ENCODE measurements at places on chromosomes 6 and 20. TPM values are rescaled to one million over a fixed set of nuclear protein-coding genes. Genes with fewer than 3 reads are reported as not detected.

- no peak for DNase-seq
Observed at GRCh38 chr6:160789263-160790027, 87.4 kb downstream of the PLG start.

DNA sequence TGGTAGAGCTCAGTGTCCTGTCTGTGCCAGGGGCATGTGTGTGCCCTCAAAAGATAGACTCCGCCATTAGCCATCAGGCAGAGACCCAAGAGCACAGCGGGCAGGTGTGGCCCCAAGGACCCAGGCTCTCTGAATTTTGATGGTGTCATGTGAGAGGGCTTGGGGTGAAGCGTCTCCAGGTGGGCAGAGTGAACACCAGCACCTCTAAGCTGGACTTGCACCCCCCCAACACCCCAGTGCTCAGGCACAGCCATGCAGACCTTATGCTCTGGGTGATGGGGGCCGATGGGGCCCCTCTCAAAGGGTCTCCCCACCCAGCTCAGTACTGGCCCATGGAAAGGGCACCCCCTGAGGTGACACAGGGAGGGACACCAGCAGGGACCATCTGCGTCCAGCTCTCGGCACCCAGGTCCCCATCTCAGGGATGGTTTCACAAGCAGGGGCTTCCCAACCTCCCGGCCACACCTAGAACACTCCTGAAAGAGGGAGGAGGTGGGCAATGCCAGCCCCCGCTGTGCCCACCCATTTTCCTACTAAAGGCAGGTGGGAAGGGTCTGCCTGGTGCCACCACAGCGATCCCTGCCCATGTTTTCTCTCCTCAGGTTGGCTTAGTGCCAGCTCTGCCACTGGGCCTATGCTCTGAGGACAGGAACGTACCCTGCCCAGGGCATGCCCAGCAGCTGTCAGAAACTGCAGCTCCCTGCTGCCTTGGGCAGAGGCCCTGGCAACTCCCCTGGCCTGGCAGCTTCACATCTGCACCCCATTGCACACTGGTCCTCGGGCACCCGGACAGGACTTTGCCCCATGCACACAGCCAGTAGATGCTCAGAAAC lies 3.5 kb downstream of the CST7 start:
- no peak for DNase-seq

DNA sequence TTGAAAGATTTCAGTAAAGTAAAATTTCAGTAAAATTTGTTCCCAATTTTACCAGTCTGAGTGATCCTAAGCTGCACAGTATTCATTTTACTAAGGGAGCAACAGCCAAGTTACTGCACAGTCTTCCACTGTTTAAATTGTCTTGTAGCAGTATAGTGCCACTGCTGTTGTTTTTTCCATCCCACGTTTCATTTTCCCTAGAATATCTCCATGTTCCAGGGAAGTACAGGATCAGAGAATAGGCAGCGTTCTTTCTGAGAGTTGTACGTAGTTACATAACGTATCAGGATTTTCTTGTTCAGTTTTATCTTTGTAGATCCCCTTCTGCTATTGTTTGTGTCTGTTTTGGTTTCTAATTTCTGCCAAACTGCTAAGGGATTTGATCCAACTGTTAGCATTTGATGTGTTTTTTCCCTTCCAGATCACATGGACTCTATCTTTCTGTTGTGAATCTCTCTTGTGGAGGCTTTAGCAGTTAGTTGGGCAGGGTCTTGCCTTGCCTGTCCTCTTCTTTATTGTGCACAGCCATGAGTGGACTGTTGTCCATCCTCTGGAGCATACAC lies 38.4 kb downstream of the BCKDHB start:
- DNase-seq = no peak

DNA sequence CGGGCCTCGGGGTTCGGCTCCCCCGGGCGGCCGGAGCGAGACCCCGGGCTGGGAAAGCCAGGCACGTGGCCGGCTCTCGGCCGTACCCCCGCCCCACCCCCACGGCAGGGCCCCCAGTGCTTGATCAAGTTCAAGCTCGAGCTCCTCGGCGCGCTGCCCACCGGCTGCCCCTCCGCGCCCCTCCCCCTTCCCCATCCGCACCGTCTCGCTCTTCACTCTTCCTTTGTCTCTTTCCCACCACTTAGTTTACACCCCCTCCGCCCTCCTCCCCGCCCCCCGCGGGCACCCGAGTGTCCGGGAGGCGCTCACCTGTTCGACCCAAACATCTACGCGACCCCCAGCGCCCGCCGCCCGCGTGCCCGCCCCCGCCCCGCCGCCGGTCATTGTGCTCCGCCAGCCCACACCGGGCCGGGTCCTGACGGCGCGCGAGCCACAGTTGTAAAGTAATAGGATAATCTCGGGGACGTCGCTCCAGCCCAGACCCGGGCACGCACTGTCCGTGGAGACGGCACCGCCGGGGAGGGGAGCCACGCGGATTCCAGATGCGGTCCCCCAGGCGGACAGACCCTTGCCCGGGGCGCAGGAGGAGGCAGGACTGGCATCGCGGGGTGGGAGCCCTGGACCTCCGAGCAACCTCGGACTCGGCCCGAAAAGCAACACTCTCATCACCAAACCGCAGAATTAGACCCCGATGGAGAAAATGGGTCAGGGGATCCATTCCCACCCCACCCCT lies 100.7 kb downstream of the NOL4L start:
- DNase-seq = no peak

The ECI2 gene
- 58.6 TPM for polyA plus RNA-seq

- peak; percentile 7 for DNase-seq
Observed at GRCh38 chr6:77926198-77926751, 273.4 kb downstream of the MEI4 start.

The TMEM74B gene
- 58.5 TPM for polyA plus RNA-seq

DNA sequence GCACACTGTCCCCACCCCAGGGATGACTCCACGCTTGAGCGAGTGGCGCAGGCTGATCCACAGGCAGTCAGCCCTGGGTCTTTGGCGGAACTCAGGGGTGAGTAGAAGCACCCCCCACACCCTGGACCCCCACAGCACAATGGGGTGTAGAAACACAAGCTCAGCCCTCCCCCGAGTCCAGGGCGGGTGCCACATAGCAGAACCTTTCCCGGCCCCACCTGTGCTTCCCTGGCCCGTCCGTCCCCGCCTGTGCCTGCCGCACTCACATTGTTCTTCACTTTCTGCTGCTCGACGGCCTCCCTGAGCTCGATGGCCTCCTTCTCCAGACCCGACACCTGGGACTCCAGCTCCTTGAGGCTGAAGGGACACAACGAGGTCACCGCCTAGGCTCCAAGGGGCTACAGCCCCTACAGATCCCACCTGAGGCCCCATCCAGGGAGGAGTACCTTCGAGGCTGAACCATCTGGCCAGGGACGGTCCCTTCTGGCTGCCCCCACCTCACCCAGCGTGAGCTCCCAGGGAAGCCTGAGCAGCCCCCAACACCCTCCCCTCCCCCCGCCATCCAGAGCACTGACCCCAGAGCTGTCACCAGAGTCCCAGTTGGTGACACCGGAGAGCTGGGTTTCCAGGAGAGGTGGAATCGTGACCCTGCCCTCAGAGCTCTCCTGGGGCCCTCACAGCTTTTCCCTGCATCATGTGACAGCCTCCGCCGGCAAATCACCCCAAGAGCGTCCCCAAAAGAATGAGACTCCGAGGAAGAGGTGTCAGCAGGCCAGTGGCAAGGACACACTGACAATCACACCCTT lies 55.6 kb downstream of the DSTN start:
- DNase-seq = no peak

- DNase-seq = no peak
Observed at GRCh38 chr6:46486181-46486580, 5.1 kb downstream of the RCAN2 start.

The TCF15 gene
- polyA plus RNA-seq = 0.64 TPM

The BACH2 gene
- 2.8 TPM for polyA plus RNA-seq

GRCh38 chr6:166942393-166943168 lies 13.8 kb downstream of the RNASET2 start:
- DNase-seq = no peak

DNA sequence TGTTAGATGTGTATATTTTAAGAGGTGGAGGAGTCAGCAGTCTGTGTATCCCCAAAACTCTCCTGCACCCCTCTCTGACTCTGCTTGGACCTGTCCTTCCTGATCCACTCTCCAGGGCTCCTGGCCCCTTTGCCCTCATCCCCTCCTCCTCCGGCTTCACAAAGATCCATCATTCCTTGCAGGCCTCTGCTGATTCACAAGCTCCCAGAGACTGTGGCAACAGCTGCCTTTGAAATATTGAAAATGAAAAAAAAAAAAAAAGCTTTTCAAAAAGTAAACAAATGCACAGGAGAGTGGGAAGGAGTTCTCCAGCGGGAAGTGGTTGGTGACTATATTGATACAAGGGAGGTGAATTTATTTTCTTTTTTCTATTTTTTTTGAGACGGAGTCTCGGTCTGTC lies 330.2 kb upstream of the SULF2 start:
- no peak for DNase-seq

DNA sequence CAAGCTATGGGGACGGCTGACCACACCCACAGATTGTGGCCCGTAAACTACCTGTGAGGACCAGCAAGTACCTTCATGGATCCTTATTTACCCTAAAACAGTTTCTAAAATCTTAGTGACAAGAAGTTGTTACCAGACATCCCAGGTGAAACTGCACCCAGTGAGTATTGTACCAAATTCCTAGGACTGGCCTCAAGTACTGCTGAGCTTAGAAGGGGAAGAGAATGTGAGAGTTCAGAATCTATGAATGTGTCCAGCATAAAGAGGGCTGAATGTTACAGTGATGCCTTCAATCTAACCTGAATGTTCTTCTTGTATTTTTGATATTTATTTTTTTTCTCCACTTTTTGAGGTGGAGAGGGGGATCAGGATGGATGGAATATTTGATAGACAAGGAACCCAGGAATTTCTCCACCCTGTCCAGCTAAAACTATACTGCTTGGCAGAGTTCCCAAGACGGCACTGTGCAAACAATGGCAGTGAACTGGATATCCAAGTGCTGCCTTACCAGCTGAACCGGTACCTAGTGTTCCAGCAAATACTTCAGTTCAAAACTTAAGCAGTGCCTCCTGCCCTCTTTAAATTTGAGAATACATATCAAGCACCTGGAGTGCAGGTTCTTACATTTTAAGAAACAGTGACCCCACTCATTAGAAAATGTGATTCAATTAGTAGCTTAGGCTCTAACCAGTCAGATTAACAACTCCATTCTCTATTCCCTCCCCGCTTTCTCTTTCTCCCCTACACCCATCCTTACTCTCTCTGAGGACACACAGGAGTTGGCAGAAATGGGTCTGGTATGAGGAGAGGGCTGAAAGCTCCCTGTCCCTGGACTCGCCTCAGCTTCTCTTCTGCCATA lies 427.3 kb upstream of the FLRT3 start:
- DNase-seq = no peak
